ENCODE measurements at places on chromosomes 12 and 14. TPM values are rescaled to one million over a fixed set of nuclear protein-coding genes. Genes with fewer than 3 reads are reported as not detected.
A peak's percentile ranks its signal among the peaks of the same experiment; 100 is the strongest.

- no peak overlapping the region for H3K27ac ChIP-seq
- no peaks in the 10 kb centered on the region for H3K27me3 ChIP-seq
- no peak overlapping the region for H3K4me3 ChIP-seq
- H3K36me3 ChIP-seq, result no peaks in the 10 kb centered on the region
These were observed 14.1 kb downstream of the VRK1 start for GRCh38 chr14:96811265-96811664.

GRCh38 chr12:95487024-95487423 lies 13.1 kb downstream of the METAP2 start:
- H3K4me1 ChIP-seq, result peaks cover 15% of the 10 kb centered on the region
- H3K4me3 ChIP-seq, result no peak overlapping the region
- DNase-seq, result no peak
- no peak overlapping the region for H3K27ac ChIP-seq
- no peaks in the 10 kb centered on the region for H3K27me3 ChIP-seq

GRCh38 chr12:75672200-75672599 lies 160.8 kb upstream of the KRR1 start:
- no peak for DNase-seq
- no peak overlapping the region for H3K4me3 ChIP-seq
- no peaks in the 10 kb centered on the region for H3K27me3 ChIP-seq
- no peaks in the 10 kb centered on the region for H3K36me3 ChIP-seq
- H3K4me1 ChIP-seq, result peaks cover 3% of the 10 kb centered on the region
- H3K27ac ChIP-seq, result no peak overlapping the region

GRCh38 chr14:90513161-90514014 lies 116.6 kb downstream of the CALM1 start:
- peaks cover 78% of the 10 kb centered on the region for H3K4me1 ChIP-seq
- H3K27ac ChIP-seq, result peak overlapping the region; percentile 86
- peak; percentile 97 for DNase-seq
- H3K36me3 ChIP-seq, result no peaks in the 10 kb centered on the region

GRCh38 chr14:65833267-65833880 lies 420.8 kb downstream of the FUT8 start:
- no peak for DNase-seq
- no peaks in the 10 kb centered on the region for H3K36me3 ChIP-seq
- peaks cover 11% of the 10 kb centered on the region for H3K27me3 ChIP-seq
- H3K4me3 ChIP-seq, result no peak overlapping the region
- no peak overlapping the region for H3K27ac ChIP-seq

- no peak overlapping the region for H3K4me3 ChIP-seq
- H3K27me3 ChIP-seq, result no peaks in the 10 kb centered on the region
- H3K27ac ChIP-seq, result no peak overlapping the region
- H3K36me3 ChIP-seq, result no peaks in the 10 kb centered on the region
- no peak for DNase-seq
These were observed 71.7 kb upstream of the CPSF6 start for GRCh38 chr12:69167648-69168165.

DNA sequence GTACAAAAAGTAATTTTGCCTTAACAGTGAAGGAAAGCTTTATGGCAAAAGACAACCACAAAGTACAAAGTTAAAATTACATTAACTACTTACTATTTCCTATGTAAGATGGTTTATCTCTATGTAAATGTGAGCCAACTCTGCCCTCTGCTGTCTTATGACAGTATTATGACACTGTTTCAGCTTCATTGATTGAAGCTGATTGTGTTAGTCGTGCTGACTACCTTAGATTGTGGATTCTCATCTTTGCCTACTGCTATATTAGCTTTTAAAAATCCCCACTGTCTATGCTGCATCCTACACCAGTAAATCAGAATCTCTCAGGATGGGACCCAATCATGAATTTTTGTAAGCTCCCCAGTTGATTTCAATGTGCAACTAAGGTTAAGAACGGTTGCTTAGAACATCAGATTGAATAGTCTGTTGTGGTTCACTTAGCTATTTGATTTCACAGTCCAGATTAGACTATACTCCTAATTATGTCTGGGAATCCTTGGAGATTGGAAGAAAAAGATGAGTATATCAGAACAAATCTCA lies 12.2 kb upstream of the SPTB start:
- no peak overlapping the region for H3K4me3 ChIP-seq
- no peaks in the 10 kb centered on the region for H3K36me3 ChIP-seq
- no peak for DNase-seq

DNA sequence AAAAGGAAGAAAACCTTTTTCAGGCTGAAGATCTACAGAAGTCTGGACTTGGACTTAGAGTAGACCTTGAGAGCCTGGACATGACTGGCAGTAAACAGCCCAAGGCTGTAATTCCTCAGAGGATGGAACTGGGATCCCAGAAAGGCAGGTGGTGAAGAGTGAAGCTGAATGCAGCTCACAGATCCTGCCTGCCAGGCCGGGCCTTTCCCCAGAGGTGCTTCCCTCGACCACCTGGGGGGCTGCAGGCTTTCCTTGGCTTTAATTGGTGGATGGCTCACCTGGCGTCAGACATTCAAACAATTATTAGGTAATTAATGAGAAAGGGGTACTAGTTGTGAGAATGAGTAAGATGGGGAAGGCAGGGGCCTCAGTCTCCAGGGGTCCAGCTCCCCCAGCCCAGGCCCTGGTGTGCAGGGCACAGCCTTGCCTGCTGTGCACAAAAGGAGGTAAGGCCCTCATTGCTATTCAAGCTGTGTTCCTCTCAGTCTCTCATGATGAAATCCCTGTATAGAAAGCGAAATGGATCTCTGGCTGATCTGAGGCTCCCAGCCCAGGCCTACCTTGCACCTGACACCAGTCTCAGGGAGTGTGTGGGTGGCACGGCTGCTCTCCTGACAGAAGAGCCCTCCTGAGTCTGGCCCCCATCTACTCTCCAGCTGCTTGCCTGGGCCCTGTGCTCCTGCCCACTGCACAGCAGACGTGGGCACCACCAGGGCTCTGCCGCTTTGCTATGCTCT lies 63.0 kb upstream of the TCL1A start:
- no peak for DNase-seq
- H3K27ac ChIP-seq, result no peak overlapping the region
- no peak overlapping the region for H3K4me3 ChIP-seq

- no peak overlapping the region for H3K4me3 ChIP-seq
- no peak overlapping the region for H3K27ac ChIP-seq
- no peak for DNase-seq
These were observed 7.4 kb downstream of the TXNRD1 start for GRCh38 chr12:104222976-104223375.

DNA sequence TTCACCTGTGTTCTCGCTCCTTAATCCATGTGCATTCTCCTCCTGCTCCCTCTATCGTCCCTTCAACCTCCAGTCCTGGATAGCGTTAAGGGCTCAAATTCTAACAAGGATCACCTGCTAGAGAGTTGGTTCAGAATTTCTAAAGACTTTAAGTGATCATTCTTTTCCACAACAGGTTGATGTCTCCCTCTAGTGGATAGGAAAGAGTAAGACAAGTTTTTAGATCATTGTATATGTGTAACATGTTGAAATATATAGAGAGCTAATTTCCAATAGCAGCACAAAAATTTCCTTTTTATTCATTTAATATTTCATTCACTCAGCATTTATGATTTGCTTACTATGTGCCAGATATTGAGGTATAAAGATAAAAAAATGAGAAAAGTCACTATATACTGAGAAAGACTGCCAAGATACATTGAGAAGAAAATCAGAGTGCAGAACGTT lies 9.3 kb upstream of the ESR2 start:
- no peak overlapping the region for H3K27ac ChIP-seq
- H3K36me3 ChIP-seq, result no peaks in the 10 kb centered on the region

DNA sequence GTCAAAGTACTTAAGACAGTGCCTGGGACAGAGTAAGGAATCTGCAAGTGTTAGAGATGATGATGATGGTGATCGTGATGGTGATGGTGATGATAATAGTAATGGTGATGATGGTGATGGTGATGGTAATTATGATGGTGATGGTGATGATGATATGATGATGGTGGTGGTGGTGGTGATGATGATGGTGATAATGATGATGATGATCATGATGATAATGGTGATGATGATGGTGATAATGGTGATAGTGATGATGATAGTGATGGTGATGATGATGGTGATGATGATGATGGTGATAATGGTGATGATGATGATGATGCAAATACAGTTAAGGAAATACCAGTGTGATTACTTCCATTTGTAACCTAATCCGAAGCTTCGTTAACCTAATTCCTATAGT lies 5.2 kb upstream of the TMEM132C start:
- no peak overlapping the region for H3K4me3 ChIP-seq
- no peaks in the 10 kb centered on the region for H3K27me3 ChIP-seq
- H3K27ac ChIP-seq, result no peak overlapping the region
- no peaks in the 10 kb centered on the region for H3K4me1 ChIP-seq

DNA sequence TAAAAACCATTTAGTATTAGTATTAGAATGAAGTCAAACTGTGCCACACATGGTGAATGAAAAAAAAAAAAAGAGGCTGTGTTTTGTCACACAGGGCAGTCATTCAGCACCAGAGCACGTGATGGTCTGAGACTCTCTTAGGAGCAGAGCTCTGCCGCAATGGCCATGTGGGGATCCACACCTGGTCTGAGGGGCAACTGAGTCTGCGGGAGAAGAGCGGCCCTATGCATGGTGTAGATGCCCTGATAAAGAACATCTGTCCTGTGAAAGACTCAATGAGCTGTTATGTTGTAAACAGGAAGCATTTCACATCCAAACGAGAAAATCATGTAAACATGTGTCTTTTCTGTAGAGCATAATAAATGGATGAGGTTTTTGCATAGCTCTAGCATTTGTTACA lies 12.2 kb upstream of the BDKRB1 start:
- H3K4me3 ChIP-seq, result no peak overlapping the region
- peaks cover 32% of the 10 kb centered on the region for H3K36me3 ChIP-seq
- no peak for DNase-seq
- no peaks in the 10 kb centered on the region for H3K27me3 ChIP-seq

GRCh38 chr12:95554532-95555071 lies 3.3 kb upstream of the USP44 start:
- no peak overlapping the region for H3K27ac ChIP-seq
- DNase-seq, result no peak
- H3K4me3 ChIP-seq, result no peak overlapping the region
- H3K36me3 ChIP-seq, result no peaks in the 10 kb centered on the region
- H3K27me3 ChIP-seq, result no peaks in the 10 kb centered on the region
- H3K4me1 ChIP-seq, result no peaks in the 10 kb centered on the region

DNA sequence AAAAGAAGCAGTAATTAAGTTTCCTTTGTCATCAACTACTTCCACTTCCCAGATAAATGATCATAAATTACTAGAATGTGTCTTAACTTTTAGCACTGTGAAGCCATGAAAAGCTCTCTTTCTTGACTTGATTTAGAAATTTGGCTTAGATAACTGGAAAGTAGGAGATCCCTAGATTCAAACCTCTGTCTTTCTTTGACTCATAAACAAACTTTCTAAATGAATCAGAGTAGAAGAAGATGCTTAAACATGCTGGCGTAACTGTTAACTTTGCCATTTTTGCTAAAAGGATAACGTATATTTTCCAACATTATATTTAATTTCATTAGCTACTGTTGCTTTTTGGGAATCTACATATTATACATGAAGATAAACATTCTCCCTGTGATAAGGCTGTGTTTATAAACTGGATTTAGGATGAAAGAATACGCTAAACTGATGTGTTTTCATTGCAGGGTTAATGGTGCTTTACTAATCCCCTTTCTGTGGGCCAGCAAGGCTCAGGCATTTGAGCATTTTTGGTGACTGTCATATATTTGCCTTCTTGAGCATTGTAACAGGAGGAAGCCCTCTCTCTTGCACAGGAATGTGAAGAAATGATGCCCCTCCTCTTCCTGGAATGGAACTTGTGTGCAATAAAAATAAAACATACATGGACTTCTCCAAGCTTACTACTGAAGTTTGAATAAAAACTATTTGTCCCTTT lies 301.4 kb downstream of the BMP4 start:
- no peak overlapping the region for H3K4me3 ChIP-seq
- H3K4me1 ChIP-seq, result no peaks in the 10 kb centered on the region
- H3K27ac ChIP-seq, result no peak overlapping the region
- DNase-seq, result peak; percentile 7
- no peaks in the 10 kb centered on the region for H3K27me3 ChIP-seq

GRCh38 chr12:26566675-26567074 lies 266.3 kb downstream of the ITPR2 start:
- peaks cover 8% of the 10 kb centered on the region for H3K4me1 ChIP-seq
- H3K36me3 ChIP-seq, result no peaks in the 10 kb centered on the region
- H3K4me3 ChIP-seq, result no peak overlapping the region

DNA sequence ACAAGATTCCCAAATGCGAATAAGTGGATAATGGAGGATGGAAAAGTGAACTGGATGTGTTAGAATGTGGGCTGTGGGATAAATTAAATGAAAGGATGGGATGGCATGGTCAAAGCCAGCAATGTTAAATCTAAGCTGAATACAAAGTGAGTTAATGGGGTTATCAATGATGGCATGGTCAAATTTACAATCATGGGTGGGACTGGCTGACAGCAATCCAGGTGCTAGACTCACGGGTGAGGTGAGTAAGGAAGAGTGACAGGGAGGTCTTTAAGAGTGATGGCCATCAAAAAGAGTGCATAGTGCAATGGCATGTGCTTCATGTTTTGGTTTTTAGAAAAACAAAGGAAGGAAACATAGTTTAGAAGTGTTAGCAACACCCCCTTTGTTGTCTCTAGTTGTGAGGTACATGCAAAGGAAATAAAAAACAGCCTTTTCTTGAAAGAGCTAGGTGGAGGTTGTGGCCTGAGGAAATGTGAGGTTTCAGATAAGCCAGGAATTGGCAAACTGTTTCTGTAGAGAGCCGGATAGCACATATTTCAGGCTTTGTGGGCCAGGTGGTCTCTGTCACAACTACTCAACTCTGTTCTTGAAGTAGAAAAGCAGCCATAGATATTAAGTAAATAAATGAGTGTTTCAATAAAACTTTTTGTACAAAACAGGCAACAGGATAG lies 328.7 kb downstream of the RPL10L start:
- no peaks in the 10 kb centered on the region for H3K27me3 ChIP-seq
- no peaks in the 10 kb centered on the region for H3K36me3 ChIP-seq
- no peaks in the 10 kb centered on the region for H3K4me1 ChIP-seq
- peak; percentile 32 for DNase-seq

GRCh38 chr14:59698793-59699192 lies 122.2 kb upstream of the CCDC175 start:
- H3K27ac ChIP-seq, result no peak overlapping the region
- H3K4me3 ChIP-seq, result no peak overlapping the region
- no peaks in the 10 kb centered on the region for H3K36me3 ChIP-seq

DNA sequence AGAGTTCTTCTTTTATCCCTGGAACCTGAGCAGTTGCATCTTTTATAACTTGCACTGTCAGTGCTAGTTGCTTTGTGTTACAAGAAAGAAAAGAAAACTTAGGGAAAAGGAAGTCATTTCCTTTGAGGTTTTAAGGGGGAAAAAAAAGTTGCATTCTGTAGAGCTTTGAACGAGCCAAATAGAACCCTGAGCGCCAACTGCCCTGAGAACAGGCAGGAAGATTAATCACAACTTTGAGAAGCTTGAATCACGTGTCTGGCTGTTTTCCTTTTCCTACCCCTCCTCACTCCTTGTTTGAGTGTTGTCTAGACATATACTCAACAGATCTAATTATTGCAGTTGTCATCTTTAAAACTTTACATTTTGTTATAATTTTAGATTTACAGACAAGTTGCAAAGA lies 12.5 kb downstream of the PCNX1 start:
- H3K4me3 ChIP-seq, result no peak overlapping the region
- no peak overlapping the region for H3K27ac ChIP-seq
- no peaks in the 10 kb centered on the region for H3K4me1 ChIP-seq

The TSPAN19 gene
- not detected for polyA plus RNA-seq

The SPX gene
- 0.28 TPM for polyA plus RNA-seq

The C14orf39 gene
- polyA plus RNA-seq, result not detected

The MTERF2 gene
- polyA plus RNA-seq, result 9.0 TPM

The MYH7 gene
- polyA plus RNA-seq, result 4.9 TPM

The PRB2 gene
- not detected for polyA plus RNA-seq

The KRT5 gene
- polyA plus RNA-seq, result 10.2 TPM

The PZP gene
- 0.13 TPM for polyA plus RNA-seq

The A2ML1 gene
- not detected for polyA plus RNA-seq

The RNASE3 gene
- polyA plus RNA-seq, result not detected

The ARMH4 gene
- polyA plus RNA-seq, result 0.40 TPM

The ZDHHC22 gene
- not detected for polyA plus RNA-seq

The YAF2 gene
- polyA plus RNA-seq, result 8.7 TPM

The OAS1 gene
- 114 TPM for polyA plus RNA-seq

The KITLG gene
- polyA plus RNA-seq, result 12.8 TPM
